Activated CD4-positive, alpha-beta T cell treated with anti-CD3 and anti-CD28 coated beads for 1 hour (primary cell): ENCODE measurements at places on chromosomes 6 and 20.

- DNase-seq = no peak
Measured at GRCh38 chr6:16216501-16217155, 21.8 kb upstream of the GMPR start.

DNA sequence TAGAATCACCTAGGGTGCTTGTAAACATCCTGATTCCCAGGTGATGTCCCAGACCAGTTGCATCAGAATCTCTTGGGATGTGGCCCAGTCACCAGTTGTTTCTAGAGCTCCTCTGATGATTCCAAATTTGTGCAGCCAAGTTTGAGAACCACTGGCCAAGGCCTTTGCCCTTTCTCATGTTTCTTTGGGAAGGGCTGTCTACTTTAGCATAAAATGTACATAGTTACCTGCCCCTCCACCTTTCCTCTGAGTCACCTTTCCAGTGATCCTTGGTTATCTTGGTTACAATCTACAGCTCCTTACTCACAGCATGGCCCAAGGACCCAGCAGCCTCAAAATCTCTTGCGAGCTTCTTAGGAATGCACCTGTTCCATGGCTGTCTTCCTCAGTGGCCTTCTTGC lies 266.4 kb upstream of the PRND start:
- DNase-seq = no peak

DNA sequence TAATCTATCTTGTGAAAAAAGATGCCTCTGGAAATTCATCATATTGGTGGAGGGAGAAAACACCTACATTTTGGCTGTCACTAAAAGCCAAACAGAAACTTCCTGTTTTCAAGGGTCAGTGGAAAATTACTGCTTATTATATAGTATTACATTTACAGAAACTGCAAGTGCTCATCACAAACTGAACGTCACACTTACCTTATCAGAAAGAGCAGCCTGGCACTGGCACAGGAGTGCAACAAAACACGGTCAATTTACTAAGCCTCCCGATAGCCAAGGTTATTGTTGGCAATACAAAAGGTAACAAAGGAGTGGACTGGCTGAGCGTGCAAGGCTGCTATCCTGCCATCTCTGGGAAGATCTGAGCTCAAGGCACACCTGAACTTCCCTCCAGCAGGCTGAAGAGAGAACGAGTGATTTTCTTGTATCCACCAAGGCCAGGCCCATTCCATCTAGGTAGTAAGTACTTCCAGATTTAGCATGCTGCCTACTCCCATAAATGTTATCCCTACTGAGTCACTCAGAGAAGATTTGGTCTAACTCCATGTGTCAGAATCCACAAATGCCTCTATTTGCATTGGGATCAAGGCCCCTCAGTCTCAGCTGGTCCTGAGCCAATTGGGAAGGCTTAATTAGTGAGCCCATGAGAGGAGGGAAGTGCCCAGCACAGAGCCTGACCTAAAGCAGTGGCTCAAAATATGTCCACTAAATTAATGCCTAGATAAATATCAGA lies 399.8 kb downstream of the BTBD9 start:
- no peak for DNase-seq

- DNase-seq = no peak
Measured at GRCh38 chr6:148819852-148820251, 73.0 kb downstream of the UST start.

DNA sequence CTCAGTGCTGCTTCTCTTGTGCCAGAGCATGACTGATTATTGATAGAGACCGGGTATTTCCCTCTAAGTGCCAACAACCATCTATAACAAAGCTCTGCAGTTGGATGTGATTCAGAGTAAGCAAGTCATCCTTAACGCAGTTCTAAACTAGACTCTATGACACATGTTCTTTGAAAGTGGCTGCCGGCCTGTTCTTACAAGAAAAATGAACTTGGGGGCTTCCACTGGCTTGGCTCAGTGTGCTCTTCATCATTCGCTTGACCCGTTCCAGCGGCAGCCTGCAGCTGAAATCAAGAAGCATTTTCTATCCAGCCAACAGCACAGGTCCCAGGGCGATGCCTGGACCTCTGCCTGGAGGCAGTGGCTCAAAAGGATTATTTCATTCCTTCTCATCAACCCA lies 29.8 kb downstream of the GFOD1 start:
- no peak for DNase-seq

GRCh38 chr6:36290668-36291620 lies 21.1 kb downstream of the PNPLA1 start:
- no peak for DNase-seq

GRCh38 chr6:126657561-126658175 lies 317.8 kb downstream of the CENPW start:
- no peak for DNase-seq

DNA sequence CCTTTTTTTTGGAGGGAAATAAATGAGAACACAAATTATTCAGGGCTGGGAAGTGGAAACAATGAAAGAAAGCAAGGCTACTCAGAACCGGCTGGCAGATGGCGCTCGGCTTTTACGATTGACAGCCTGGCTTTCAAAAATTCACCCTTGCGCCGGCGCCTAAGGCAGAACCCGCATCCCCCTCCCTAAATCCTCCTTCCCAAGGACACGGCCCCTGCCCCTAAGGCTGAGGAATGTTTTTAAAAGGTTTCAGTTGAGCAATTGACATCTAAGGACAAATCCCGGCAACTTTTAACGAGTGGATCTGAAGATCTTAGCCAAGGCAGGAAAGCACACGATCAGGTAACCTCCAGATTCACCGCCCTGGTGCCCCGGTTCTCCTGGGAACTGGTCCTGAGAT lies 16.3 kb downstream of the GNAS start:
- DNase-seq = no peak

- no peak for DNase-seq
Measured at GRCh38 chr6:16494793-16495192, 256.4 kb downstream of the GMPR start.

- no peak for DNase-seq
Measured at GRCh38 chr6:157552081-157552747, 171.2 kb downstream of the ZDHHC14 start.

GRCh38 chr20:13700761-13701160 lies 62.0 kb upstream of the TASP1 start:
- DNase-seq = no peak

GRCh38 chr6:36285797-36286196 lies 15.9 kb downstream of the PNPLA1 start:
- DNase-seq = no peak

DNA sequence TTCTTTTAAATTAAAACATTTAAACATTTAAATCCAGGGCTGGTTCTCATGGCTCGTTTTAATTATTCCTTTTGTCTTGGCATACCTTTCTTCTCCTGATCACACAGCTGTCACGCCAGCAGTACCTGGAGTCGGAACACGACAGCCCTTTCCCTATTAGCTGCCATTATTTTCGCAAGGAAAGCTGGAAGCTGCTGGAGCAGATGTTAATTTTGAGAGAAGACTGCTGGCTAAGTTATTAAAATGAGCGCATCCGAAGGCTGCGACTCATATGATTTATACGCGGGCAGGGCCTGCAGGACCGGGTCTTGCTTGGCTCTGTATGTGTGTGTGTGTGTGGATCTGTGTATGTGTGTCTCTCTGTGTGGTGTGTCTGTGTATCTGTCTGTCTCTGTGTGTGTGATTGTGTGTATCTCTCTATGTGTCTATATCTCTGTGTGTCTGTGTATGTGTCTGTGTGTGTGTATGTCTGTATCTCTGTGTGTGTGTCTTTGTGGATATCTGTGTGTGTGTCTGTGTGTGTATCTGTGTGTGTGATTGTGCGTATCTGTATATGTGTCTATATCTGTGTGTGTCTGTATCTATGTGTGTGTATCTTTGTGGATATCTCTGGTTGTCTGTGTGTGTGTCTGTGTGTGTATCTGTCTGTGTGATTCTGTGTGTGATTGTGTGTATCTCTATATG lies 191.5 kb downstream of the CDH4 start:
- DNase-seq = no peak

DNA sequence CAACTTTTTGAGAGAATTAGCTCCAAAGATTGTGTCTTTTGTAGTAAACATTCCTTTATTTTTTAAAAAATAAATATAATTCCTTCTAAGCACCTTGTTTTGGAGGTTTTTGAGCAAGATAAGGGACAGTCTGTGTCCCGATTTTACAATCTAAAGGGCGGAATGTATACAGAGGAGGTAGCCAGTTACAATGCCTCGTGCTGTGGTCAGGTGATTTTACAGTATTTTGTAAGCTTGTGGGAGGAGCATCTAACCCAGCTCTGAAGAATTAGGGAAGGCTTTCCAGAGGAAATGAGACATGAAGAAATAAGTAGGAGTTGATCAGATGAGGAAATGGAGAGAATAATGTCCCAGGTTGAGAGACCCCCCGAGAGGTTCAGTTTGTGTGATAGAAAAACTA lies 1.3 kb downstream of the HINT3 start:
- no peak for DNase-seq

DNA sequence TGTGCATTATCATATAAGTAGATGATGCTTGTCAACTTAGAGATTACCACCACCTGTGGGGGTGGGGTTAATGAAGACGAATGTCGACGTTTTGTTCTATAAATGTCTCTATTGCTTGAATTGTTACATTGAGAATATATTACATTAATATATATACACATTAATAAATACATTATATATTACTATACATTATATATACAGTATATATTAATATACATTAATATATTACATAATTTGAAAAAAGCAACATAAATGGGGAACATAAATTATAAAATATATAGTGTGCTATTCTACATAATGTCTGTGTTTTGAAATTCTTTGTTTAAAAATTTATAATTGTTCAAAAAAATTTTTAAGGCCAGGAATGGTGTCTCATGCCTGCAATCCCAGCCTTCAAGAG lies 81.1 kb downstream of the ALDH8A1 start:
- no peak for DNase-seq

GRCh38 chr6:29926413-29927274 lies 15.7 kb upstream of the HLA-A start:
- peak; percentile 82 for DNase-seq

DNA sequence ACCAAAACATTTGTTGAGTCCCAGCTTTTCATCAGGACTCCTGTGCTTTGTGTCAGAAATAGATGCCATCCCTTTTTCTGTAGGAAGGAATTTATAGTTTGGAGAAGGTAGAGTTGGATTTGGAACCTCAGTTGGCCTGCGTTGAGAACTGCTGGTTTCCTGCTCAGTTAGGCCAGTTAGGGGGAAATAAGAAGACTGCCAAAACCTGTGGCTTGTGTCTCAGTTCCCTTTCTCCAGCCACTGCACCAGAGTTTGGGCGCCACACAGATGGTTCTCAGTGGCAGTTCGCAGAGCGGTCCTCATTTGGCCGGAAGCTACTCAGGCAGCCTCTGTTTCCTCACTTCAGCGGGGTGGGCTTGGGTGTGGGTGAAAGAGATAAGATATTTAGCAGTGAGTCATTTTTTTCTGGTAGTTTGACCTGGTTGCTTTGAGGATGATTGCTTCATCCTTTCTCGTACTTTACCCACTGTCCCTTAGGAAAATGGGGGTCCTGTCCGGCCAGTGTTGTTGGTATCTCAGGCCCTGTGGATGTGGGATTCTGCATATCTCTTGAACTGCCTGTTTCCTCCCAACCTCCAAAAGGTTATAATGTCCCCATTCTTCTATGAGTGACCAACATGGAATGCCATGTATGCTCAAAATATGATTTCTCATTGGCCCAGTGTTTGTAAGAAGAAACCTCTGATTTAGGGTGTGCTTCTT lies 53.7 kb downstream of the JARID2 start:
- no peak for DNase-seq

GRCh38 chr6:79520534-79520933 lies 16.7 kb downstream of the LCA5 start:
- no peak for DNase-seq

GRCh38 chr6:159008656-159009288 lies 8.8 kb upstream of the RSPH3 start:
- DNase-seq = no peak

GRCh38 chr6:169397684-169398083 lies 144.0 kb upstream of the THBS2 start:
- no peak for DNase-seq

- no peak for DNase-seq
Measured at GRCh38 chr6:91366781-91367180, 779.9 kb upstream of the MAP3K7 start.

- no peak for DNase-seq
Measured at GRCh38 chr20:61517419-61517818, 265.4 kb downstream of the CDH4 start.

DNA sequence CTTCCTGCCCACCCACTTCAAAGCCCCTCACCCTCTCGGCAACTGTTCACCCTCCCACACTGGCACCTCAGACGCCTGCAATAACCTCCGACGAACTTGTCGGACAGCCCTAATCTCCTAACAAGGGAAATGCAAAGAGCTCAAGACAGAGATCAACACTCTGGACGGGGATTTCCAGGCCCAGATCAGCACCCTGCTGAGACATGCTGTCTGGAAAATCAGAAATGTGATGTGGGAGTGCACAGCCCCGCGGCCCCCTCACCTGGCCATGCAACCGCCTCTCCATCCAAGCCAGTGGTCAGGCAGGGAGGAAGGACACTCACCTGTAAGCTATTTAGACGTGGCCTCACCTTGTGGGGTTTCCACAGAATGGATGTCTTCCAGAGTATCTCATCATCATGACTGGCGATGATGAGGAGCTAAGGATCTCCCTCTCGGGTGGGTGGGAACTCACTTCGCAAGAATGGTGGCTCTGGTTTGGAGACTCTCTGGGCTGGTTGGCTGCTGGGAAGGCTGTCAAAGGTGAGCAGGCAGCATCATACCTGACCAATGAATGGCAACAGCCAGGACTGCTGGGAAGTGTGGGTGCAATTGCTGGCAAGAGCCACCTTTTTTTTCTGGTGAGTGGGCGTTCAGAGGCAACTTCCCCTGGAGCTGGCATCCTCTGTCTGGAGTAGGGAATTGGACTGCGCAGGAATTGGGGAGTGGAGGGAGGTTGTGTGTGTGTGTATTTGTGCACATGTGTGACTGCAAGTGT lies 28.1 kb upstream of the ADTRP start:
- no peak for DNase-seq

- DNase-seq = no peak
Measured at GRCh38 chr6:108883172-108883571, 35.0 kb downstream of the ARMC2 start.

DNA sequence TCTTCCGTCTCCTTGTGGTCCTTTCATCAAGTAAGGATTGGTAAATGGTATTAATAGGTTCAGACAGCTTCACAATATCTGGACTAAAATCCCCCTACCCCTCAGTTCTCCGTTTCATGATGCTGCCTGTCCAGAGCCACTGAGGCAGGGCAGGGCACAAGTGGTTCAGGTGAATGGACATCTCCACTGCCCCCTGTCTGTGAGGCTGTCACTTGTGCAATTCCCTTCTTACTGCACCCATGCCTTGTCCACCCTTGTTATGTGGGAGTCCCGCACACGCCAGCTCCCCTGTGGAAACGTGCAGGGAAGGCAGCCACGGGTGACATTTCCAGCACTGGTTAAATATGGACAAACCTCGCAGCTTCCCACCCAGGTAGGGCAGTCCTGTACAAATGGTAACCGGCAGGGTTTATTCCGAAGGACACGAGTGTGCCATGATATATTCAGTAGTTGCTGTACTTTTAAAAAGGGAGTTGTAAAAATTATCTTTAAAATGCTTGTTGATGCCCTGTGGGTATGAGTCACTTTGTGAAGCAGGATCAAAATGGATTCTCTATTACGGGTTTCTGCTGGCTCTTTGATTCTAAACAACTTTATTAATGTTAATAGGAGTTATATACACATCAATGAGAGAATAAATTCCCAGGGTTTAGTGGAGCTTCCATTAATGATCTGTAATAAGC lies 73.5 kb downstream of the FYN start:
- DNase-seq = no peak

GRCh38 chr6:71181565-71181964 lies 107.0 kb upstream of the OGFRL1 start:
- DNase-seq = no peak
